AG04450 (cell line): ENCODE measurements at places on chromosomes 7 and 10.

- DNase-seq, result no peak
Observed at GRCh38 chr10:123614888-123615287, 51.3 kb upstream of the GPR26 start.

DNA sequence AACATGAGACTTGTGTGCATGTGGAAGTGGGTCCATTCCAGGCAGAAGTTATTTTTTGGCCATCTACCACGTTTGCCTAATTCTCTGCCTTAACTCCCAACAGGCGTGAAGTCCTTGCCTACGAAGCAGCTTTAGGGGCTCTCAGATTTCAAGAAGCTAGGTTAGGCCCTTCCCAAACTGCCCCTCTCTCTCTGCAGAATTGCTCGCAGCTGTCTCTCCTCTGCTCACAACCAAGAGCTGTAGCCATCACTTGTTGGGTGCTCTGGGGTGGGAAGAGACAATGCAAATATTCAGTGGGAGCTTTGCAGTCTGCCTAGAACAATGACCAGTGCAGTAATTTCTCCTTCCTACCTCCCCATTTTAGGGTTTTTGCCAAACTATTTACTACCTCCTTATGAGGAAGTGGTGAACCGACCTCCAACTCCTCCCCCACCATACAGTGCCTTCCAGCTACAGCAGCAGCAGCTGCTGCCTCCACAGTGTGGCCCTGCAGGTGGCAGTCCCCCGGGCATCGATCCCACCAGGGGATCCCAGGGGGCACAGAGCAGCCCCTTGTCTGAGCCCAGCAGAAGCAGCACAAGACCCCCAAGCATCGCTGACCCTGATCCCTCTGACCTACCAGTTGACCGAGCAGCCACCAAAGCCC is 24.9 kb downstream of the CYP17A1 start:
- DNase-seq, result no peak

- no peak for DNase-seq
Observed at GRCh38 chr7:95435422-95435780, 573 bp upstream of the PON2 start.

- DNase-seq, result peak; percentile 90
Observed at GRCh38 chr10:126397640-126398382, 9.5 kb upstream of the ADAM12 start.

GRCh38 chr7:124630395-124630794 is 135.2 kb downstream of the GPR37 start:
- no peak for DNase-seq
